ENCODE measurements at places on chromosomes 16 and 17.
A peak's percentile ranks its signal among the peaks of the same experiment; 100 is the strongest.

DNA sequence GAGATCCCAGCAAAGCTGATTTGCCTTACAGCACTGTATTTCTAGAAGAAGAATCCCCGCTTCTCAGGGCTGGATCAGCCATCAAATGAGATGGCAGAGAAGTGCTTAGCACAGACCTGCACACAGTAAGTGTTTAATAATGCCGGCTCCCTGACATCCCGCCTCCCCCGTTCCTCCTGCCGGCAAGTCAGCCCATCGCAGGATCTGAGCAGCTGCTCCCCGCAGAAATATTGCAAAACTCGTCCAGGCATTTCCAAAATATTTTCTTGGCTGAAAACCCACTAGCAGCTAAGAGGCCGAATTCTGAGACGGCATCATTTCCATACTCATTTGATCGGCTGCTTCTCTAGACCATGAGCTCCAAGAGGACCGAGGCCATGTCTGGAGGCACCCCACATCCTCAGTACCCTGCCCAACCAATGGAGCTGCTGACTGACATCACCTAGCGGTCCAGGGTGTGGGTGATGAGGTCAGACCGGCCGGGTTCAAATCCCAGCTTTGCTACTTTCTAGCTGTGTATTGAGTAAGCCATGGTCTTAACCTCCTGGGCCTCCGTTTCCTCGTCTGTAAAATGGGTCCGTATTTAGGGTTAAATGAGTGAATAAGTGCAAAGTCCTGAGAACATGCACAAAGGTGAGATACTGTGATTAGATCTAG, 251.5 kb downstream of the KATNIP start:
- no peak for DNase-seq

DNA sequence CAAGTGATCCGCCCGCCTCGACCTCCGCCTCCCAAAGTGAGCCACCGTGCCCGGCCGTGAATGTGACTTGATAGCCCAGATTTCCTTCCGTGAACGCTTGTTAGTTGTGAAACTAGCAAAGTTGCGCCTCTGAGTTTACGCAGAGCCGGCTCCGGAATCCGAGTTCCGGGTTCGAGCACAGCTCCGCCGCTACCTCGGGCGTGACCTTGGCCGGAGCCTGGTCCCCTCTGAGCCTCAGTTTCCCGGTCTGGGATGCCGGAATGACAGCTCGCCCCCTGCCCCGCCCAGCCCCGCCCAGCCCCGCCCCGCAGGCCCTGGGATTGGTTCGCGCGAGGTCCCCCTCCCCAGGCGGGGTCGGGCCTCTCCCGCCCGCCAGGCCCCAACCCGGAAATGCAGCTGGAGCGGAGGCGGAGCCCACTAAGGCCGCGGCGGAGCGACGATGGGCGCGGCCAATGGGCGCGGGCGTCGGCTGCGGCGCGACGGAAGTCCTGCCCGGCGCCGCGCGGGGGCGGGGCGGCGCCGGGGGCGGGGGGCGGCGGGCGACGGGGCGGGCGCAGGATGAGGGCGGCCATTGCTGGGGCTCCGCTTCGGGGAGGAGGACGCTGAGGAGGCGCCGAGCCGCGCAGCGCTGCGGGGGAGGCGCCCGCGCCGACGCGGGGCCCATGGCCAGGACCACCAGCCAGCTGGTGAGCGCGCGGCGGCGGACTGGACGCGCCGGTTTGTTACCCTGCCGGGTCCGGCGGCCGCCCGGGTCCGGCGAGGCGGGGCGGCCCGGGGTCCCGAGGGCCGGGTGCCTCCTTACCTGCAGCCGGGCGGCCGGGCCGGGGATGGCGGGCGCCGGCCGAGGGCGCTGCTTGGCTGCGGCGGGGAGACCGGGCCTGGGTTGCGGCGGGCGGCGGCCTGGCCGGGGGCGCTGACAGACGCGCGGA, at the start of gene PDPK1:
PDPK1 (plus strand) TSS at position 571 of the 929 bp plus-strand sequence; CDS start at position 663, 92 bp downstream.
- DNase-seq = peak; percentile 95

- DNase-seq = peak; percentile 33
Measured at GRCh38 chr16:2779151-2779920, 2.3 kb upstream of the ELOB start.

GRCh38 chr17:20125724-20126123, 116.6 kb downstream of the SPECC1 start:
- no peak for DNase-seq

- DNase-seq = no peak
Measured at GRCh38 chr16:74447578-74447977, 26.3 kb upstream of the CLEC18B start.

GRCh38 chr17:41631898-41632285, 7.5 kb upstream of the KRT17 start:
- no peak for DNase-seq

DNA sequence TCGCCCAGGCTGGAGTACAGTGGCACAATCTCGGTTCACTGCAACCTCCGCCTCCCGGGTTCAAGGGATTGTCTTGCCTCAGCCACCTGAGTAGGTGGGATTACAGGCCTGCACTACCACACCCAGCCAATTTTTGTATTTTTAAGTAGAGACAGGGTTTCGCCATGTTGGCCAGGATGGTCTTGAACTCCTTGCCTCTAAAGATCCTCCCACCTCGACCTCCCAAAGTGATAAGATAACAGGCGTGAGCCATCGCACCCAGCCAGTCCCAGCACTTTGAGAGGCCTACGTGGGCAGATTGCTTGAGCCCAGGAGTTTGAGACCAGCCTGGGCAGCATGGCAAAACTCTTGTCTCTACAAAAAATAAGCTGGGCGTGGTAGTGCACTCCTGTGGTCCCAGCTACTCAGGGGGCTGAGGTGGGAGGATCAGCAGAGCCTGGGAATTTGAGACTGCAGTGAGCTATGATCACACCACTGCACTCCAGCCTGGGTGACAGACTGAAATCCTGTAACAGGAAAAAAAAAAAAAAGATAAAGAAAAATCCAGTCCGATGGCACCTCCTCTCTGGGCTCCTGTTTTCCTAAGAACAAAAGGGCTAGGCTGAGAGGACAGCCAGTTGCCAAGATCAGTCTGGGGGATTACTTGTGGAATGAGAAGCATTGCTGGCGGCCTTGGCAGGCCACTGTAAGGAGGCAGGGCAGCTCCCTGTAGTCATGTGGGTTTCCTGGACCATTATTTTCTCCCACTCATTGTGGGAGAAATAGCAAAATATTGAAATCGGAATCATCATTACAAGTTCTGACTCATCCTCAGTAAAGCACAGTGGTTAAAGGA, 3.0 kb upstream of the PIPOX start:
- DNase-seq = no peak

- DNase-seq = no peak
Measured at GRCh38 chr17:2855063-2855600, 58.9 kb downstream of the RAP1GAP2 start.

DNA sequence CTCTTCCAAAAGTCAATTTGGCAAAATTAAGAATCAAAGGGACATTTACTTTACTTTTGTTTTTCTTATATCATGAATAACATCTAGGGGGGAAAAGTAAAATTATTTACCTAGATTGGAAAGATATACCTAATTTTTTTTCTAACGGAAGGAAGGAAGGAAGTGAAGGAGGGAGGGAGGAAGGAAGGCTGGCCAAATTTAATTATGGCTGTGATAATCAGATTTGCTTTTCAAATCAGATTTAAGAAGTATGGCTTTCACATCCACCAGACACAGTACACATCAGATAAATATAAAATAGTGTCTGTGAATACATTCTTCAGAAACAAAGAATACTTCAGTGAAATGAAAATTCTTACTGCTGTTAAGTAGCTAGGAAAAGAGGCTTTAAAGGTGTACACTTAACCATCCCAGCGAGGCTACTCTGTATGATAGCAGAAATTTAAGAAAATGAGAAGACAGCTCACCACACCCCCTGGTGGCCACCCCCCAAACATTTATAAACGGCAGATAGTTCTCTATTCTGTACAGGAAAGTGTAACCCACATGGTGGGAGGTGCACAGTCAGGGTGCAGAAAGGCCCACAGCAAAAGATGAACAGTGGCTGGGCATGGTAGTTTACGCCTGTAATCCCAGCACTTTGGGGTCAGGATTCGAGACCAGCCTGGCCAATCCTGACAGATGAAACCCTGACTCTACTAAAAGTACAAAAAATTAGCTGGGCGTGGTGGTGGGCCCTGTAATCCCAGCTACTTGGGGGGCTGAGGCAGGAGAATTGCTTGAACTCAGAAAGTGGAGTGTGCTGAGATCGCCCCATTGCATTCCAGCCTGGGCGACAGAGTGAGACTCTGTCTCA, 150.8 kb downstream of the SSH2 start:
- peak; percentile 61 for DNase-seq

GRCh38 chr16:11697319-11697718, 29.1 kb downstream of the SNN start:
- DNase-seq = no peak

DNA sequence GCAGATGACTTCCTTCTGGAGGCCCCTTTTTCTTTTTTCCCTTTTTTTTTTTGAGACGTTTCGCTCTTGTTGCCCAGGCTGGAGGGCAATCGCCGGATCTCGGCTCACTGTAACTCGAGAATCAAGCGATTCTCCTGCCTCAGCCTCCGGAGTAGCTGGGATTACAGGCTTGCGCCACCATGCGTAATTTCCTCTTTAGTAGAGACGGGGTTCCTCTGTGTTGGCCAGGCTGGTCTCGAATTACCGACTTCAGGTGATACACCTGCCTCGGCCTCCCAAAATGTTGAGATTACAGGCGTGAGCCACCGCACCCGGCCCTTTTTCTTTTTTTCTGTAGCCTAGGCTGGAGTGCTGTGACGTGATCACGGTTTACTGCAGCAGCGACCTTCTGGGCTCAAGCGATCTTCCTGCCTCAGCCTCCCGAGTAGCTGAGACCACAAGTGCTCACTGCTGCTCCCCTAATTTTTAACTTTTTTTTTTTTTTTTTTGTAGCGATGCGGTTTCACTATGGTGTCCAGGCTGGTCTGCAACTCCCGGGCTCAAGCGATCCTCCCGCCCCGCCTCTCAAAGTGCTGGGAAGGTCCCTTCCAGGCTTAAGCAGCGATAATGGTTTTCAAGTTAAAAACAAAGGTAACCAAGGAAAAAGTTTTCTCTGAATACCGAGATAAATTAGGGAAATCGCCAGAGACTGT, 956 bp upstream of the IST1 start:
- DNase-seq = peak; percentile 86

GRCh38 chr16:70657956-70658355, 11.6 kb downstream of the IL34 start:
- no peak for DNase-seq

DNA sequence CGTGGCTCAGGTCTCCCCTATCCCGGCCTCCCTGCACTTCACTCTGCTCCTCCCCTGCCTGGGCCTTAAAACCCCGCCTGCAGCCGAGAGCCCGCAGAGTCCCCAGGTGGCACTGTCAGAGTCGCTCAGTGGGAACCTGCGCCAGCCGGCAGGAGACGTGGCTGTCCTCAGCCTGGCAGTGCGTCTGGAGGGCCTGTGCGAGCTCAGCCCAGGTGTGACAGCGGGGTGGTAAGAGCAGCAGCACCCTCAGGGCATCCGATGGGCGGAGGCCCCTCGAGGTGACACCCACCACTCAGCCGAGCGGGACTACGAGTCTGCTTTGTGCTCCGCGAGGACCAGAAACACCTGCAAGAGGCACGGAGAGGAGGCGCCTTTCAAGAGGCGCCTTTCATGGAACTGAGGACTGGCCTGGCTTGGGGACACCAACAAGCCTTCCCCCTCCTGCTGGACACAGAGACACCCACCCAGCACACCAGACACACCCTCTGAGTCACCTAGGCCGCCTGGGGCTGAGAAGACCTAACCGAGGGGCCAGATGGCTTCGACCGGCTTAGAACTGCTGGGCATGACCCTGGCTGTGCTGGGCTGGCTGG, at the start of gene CLDN9:
CLDN9 (plus strand) TSS at position 96 of the 593 bp plus-strand sequence; CDS start at position 536, 440 bp downstream.
- peak; percentile 72 for DNase-seq

DNA sequence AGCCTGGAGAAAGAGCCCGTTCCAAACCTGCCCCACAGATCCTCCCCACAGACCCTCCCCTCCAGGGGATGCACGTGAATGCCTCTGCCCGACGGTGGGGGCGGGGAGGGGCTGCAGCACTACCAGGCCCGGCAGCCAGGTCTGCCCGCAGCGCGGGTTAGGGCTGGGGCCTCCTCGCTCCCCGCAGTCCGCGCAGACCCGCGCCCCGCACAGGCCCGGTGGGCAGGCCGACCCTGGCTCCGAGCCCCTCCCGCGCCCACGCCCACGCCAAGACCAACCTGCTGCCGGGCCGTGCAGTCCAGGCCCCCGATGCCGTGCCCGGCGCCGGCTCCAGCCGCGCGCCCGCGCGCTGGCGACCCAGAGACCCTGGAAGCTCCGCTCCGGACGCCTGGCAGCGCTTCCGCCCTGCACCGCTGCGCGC, at the start of gene RPUSD1:
RPUSD1 (minus strand) TSS at position 404 of the 421 bp plus-strand sequence. CDS start 644 bp downstream, outside the sequence.
- no peak for DNase-seq

DNA sequence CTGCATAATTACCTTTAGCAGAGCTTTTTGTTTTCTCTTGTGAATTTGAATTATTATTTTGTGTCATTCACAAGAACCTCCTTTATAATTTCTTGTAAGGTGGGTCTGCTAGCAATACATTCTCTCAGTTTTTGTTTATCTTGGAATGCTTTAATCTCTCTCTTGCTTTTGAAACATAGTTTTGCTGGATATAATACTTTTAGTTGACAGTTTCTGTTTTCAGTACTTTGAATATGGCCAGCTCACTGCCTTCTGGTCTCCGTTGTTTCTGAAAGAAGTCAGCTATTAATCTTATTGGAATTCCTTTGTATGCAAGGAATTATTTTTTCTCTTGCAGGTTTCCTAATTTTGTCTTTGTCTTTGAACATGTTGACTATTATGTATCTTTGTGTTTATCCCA, 167.0 kb downstream of the MAP2K4 start:
- no peak for DNase-seq

- no peak for DNase-seq
Measured at GRCh38 chr16:30485818-30486436, 13.4 kb downstream of the ITGAL start.

GRCh38 chr17:28119046-28119445, 76.6 kb downstream of the NLK start:
- DNase-seq = no peak

DNA sequence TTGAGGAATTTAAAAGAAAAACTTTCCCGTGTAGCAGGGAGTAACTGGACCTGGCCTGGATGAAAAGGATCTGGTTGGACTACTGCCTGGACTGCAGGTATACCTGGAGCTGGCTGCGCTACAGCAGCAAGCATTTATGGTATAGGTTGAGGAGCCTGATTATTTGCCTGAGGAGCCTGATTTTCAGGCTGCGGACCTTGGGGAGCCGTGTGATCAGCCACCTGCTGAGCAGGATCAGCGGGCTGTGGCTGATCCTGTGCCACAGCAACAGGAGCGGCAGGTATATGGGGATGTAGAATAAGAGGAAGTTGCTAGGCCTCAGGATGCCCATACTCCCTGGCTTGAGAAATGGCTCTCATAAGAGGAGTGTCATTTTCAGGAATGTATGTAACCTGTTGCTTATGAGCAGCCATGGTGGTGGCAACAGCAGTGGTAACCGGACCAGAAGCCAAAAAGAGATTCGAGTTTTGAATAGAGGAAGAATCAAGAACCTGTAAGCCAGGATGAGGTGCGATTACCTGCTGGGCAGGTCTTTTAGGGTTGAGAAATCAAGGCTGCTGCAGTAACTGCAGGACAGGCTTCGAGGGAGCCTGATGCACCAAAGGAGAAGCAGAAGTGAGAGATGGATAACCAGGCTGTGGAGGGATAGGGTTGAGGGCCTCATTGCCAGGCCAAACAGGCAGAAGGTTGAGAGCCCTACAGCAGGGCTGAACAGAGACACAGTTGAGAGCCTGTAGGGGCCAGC, 60.9 kb upstream of the ARL4D start:
- DNase-seq = no peak

Data from H9 (cell line).